Fibroblast of upper back skin (primary cell): ENCODE measurements at places on chromosomes 3 and 15.

GRCh38 chr15:95176794-95177577 is 945.6 kb downstream of the MCTP2 start:
- DNase-seq: no peak

GRCh38 chr3:30625541-30626438 is 19.4 kb downstream of the TGFBR2 start:
- DNase-seq: peak; percentile 78

DNA sequence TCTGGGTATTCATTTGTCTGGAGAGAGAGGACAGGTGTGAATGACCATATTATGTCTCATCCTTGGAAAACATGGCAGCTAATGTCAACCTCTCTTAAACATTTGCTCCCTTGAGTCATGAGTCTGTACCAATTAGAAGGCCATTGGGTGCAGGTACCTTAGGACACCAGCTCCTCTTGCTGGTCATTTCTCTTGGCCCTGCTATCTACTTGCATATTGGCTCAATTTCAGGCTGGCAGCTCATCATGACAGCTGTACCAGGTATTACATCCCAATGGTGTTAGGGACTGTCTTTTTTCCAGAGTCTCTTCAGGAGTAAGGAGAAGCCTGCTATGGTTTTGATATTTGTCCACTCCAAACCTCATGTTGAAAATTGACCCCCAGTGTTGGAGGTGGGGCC is 92.2 kb upstream of the ANKRD28 start:
- DNase-seq: no peak

DNA sequence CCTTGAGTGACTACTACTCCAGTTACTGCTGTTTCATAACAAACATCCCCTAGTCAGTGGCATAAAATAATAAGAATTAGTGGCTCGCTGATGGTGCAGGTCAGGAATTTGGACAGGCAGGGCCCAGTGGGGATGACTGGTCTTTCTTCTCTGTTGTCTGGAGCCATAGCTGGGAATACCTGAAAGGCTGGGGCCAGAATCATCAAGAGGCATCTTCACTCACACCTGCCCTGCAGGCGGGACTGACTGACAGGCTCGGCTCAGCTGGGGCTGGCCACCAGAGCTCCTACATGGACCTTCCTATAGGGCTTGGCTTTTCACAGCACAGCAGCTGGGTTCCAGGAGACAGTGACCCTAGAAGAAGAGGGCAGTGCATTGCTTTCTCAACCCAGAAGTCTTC is 148.8 kb upstream of the ATP10A start:
- no peak for DNase-seq

GRCh38 chr15:37134244-37134643 is 33.9 kb upstream of the MEIS2 start:
- no peak for DNase-seq

DNA sequence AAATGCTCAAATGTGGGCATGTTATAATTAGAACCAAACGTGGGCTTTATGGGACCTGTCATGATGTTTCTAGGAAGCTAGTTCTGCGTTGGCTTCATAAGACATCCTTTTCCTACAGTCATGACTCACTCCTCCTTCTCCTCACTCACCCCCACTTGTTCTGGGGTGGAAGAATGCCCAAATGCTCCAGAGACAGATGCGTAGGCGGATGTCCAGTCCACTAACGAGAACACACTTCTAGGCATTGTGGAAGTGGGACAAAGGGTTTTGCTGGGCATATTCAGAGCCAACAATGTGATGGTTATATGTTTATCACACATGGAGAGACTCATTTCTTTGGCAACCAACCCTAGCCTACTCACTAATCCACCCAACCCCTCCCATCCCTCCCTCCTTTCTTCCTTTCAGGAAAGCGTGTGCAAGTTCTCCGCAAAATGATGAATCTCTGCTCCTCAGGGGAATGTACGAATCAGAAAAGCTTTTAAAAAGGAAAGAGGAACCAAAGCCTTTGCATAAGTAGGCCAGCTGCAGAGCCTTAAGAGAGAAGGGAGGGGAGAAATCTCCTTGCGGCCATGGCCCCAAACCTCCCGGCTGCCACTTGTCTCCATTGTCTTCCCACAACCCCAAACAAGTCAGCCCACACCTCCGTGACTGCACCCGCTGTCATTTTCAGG is 123.0 kb upstream of the SPRED1 start:
- DNase-seq: peak; percentile 100

- DNase-seq: peak; percentile 44
These were observed 111.1 kb downstream of the MAGI1 start for GRCh38 chr3:65927576-65927975.

- no peak for DNase-seq
These were observed 321.6 kb upstream of the EPHA3 start for GRCh38 chr3:88785841-88786240.

DNA sequence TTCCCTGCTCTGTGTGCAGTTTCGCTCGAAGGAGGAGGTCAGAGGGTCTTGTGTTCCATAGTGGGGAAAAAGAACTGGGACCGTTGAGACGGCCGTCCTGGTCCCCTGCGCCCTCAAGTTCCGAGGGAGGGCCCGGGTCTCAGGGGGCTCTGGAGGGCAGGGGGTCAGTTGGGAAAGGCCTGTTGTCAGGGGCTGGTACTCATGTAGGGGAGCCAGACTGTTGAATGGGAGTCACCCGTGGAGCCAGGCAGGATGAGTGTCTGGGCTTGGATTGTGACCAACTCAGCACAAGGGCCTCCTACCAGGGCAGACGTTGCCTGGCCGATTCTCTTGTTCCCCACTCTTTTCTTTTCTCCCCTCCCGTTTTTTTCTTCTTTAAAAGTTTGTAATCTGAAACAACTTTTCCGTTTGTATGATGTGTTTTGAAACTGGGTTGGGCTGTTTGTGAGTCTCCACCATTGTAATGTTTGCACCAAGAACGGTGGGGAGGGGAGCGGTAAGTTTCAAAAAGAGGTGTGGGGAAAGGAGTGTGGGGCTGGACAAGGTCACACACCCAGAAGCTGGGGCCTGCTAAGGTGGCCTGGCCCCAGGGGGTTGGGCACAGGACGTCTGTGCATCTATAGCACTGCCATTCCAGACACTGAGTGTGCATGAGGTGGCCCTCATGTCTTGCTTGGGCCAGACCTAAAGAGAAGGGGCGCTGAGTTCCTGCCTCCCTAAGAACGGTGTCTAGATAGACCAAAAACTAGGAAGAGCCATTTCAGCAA is 1.1 kb downstream of the CMTM7 start:
- peak; percentile 59 for DNase-seq

GRCh38 chr3:47583320-47584075 is 4.8 kb upstream of the CSPG5 start:
- DNase-seq: no peak

DNA sequence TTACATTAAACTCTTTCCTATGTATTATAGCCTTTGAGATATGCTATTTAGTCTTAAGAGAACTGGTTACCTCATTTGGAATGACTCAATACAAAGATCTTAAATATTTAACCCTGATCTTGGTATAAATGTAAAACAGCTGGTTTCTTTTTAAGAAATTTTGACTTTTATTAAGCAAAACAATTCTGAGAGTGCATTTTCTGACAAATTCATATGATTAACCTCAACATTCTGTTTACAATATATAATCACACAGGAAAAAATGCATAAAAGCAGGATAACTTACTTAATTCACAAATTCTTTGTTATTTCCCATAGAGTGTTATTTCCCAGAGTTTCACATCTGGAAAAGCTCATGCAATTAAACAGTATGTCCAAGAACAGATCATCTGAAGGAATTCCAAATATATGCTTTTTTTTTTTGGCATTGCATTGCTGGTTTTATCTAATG is 400.4 kb upstream of the THBS1 start:
- DNase-seq: peak; percentile 87

DNA sequence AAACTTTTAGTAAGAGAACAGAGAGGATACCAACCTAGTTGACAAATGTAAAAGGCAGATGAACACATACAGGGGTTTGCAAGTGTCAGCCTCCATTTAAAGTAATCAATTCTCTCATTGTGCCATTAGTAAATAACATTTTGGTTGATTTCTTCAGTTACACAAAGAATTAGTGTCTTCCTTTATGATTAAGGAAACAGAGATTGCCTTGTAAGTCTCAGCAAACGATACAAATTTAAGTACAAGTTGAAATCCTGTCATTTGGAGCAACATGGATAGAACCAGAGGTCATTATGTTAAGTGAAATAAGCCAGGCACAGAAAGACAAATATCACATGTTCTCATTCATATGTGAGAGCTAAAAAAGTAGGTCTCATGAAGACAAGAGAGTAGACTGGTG is 26.1 kb downstream of the MYO5A start:
- DNase-seq: no peak

DNA sequence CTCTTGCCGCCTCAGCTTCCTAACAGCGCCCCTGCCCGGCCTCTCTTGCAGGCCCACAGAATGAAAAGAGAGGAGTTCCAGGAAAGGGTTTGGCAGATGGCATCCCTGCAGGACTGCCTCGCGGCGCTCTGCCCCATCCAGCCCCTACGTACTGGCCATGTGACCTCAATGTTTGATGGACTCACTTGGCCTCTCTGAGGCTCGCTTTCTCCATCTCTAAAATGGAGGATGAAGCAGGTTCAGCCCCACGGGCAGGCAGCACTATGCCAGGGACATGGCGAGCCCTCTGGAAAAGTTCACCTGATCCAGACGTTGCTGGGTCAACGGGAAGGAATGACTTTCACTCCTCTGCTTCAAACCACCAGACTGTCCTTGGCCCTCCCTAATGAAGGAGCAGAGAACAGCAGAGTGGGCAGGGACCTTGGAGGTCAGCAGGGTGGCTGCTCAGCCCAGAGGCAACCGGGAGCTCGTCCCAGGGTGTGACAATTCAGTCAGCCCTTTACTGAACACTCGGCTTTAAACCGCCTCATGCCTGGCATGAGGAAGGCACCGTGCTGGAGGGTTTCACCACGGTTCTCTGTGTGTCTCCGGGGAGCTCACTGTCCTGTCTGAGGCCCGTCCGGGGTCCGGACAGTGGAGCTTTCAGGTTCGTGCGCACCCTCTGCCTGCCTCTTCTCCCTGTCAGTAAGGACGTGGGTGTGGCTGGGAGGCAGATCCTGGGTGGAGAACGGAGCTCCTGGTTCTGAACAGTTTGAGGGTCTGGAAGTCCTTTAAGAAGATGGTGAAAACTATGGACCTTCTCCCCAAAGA is 101.3 kb downstream of the LINGO1 start:
- no peak for DNase-seq

GRCh38 chr3:23406601-23407000 is 203.5 kb downstream of the UBE2E2 start:
- DNase-seq: no peak

DNA sequence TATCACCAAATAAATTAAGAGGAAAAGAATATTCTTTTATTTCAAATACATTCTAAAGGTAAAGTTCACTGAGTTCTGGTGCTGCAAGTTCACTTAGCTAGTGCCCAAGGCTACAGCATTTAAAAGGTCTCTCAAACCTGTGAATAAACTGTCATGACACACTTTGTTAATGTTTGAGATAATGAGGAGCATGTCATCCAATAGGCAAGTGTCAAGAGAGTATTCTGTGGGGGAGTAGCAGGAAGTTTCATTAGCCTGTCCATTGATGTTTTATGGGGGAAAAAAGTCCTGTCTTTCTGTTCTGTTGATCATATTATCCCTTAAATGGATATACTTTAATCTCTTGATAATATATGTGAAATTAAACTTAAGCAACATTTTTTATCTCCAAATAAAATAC is 4.0 kb downstream of the SPESP1 start:
- no peak for DNase-seq

GRCh38 chr3:113534365-113534764 is 2.0 kb downstream of the SIDT1 start:
- DNase-seq: no peak

- DNase-seq: no peak
These were observed 4.3 kb upstream of the RBP2 start for GRCh38 chr3:139480585-139480984.

DNA sequence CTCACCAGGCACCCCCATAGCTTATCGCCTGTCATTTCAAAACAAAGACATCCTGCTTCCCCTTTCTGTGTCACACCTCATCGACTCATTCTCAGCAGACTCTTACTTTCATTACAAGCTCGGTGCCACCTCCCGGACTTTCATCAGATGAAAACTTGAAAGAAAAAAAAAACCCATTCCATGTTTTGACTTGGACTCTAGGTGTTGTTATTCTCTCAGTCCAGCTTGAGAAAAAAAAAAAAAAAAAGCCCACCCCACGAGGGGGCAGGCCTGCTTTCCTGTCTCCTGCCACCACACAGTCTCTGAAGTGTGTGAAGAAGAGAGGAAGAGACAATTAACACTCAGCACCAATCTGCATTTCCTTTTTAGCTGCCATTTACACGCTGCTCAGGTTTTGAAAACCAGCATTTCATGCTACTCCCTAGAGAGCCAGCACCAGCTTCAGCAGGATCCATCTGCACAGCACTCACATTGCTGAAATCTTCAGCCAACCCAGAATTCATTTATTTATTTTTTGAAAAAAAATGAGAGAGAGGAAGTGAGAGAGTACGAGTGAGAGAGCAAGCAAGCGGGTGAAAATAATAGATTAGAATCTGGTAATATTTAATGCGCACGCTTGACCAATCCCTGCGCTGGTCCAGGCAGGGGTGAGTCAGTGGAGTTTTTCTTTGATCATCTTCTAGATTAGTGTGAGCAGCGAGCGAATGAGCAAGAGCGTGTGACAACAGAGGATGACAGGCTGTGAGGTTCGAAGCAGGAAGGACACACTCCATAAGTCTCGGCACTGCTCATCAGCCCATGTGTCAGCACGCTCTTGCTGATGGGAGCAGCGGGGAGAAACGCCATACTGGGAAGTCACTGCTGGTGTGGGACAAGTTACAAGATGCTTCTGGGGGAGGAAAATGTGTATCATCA is 23.5 kb downstream of the ZNF80 start:
- DNase-seq: peak; percentile 51

GRCh38 chr3:120652281-120652680 is 29.8 kb downstream of the HGD start:
- no peak for DNase-seq

DNA sequence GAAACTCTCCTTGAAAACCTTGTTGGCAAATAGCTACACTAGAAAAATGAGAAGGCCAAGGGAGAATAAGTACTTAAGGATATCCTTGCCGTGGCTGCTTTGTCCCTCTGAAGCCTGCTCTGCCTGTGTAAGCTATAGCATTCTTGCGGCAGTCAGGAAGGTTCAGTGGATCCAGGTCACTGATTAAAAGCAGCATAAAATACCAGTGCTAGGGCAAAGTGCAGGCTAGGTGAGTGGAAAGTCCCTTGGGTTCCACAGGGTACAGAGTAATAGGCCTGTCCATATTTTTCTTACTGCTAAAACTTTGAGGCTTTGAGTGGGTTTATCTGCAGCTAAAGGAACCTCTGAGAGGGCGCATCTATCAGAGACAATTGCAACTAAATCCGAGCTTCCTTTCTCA is 10.3 kb downstream of the CXCR6 start:
- DNase-seq: no peak

GRCh38 chr3:79598594-79598993 is 169.2 kb downstream of the ROBO1 start:
- peak; percentile 6 for DNase-seq

GRCh38 chr3:49786357-49787181 is at the start of gene IP6K1:
TSS of gene IP6K1 (minus strand) at chr3:49786542. CDS start at chr3:49748040, 38,502 bp downstream.
- DNase-seq: peak; percentile 100

DNA sequence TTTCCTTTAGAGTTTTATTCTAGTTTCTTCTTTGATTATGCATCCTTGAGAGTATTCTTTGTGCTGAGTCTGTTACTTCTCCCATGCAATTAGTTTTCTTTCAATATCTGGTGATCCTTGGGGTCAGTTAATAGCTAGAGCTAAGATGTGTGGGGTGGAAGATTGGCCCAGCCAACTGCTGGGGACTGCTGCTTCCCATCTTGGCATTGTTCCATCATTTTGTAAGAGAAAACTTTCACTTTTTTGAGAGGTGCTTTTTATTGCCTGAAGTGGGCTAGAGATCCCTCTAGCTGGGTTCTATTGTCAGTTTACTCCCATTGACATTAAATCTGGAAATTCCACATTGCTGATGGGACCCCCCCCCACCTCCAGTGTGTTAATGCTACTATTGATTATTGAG is 15.4 kb downstream of the BCL2L10 start:
- no peak for DNase-seq
